ENCODE measurements at places on chromosomes 3 and 15.

GRCh38 chr3:140308535-140308934 is 369.3 kb upstream of the TRIM42 start:
- no peak for DNase-seq

DNA sequence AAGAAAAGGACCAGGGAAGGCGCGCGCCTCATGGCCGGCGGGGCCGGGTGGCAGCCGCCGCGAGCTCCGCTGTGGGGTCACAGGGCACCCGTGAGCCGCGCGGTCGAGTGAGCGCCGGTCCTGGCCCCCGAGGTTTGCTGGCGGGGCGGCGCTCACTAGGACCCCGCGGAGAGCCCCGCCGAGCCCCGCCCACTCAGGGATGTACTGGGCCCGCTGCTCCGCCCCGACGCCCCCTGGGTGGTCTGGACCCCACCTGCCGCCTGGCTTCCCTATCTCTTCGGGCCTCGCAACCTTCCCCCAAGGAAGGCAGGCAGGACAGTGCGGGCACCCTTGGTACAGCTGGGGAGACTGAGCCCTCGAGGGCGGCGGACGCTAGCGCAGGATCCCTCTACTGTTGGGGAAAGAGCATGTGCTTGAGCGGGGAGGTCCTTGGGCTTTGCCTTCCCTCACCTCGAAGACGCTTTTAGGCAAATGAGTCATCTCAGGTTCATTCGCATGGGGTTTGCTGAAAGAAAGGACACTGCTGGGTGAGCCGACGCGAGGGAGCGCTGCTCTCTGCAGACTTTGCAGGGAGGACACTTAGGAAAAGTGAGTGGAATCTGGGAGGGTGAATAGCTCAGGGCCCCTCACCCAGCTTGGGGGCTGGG is at the start of gene CHRNB4:
Gene CHRNB4 (minus strand): TSS at position 109 of the 647 bp plus-strand sequence. CDS start 77 bp downstream, at position 32.
- no peak for DNase-seq

- DNase-seq, result no peak
These were observed 102.6 kb downstream of the TFG start for GRCh38 chr3:100811779-100812507.

DNA sequence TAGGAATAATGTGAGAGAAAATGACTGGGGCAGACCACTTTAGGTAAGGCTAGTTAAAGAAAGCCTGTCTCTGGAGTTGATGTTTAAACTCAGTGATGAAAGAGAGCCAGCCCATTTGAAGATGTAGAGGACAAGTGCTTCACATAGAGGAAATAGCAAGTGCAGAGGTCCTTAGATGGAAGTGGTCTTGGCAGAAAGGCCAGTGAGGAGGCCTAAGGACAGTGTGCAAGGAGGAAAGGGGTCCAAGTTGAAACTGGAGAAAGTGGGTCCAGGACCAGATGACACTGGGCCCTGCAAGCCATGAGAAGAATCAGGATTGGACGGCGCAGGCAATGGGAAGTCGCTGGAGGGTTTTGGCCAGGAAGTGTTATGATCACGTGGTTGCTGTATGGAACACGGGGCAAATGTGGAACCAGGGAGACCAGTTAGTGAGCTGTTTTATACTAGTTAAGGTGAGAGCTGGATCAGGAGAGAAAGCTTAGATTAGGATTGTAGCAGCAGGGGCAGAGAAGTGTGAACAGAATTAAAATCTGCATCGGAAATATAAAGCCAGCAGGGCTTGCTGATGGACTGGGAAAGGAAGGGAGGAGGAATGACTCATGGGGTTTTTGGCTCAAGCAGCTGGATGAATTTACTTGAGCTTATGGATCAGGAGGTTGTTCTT is 48.0 kb upstream of the SCAANT1 start:
- DNase-seq, result no peak

GRCh38 chr3:70829092-70829491 is 516.7 kb upstream of the MDFIC2 start:
- DNase-seq, result no peak

- DNase-seq, result no peak
These were observed 10.4 kb downstream of the PTPRG start for GRCh38 chr3:61571516-61572336.
